Endothelial cell (in vitro differentiated cells): ENCODE measurements at places on chromosomes 2 and 18.

DNA sequence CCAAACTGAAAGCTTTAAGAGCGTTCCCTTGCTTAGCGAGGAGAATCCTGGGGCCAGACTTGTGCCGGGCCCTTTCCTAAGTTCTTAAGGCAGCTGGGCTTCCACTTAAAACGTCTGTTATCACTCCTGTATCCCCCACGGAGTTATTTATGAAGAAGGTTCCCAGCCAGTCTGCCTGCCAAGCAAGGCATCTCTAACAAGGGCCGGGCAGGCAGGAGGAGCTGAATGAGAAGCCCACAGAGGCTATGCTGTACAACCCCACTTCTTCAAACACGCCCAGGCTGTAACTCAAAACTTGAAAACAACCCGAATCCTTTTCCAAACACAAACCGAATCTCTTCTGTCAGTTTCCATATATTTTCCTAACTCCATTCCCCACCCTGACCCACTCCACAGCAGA is 39.0 kb upstream of the ZFP36L2 start:
- DNase-seq = no peak

- DNase-seq = no peak
Observed at GRCh38 chr18:78727877-78728783, 251.5 kb upstream of the SALL3 start.

DNA sequence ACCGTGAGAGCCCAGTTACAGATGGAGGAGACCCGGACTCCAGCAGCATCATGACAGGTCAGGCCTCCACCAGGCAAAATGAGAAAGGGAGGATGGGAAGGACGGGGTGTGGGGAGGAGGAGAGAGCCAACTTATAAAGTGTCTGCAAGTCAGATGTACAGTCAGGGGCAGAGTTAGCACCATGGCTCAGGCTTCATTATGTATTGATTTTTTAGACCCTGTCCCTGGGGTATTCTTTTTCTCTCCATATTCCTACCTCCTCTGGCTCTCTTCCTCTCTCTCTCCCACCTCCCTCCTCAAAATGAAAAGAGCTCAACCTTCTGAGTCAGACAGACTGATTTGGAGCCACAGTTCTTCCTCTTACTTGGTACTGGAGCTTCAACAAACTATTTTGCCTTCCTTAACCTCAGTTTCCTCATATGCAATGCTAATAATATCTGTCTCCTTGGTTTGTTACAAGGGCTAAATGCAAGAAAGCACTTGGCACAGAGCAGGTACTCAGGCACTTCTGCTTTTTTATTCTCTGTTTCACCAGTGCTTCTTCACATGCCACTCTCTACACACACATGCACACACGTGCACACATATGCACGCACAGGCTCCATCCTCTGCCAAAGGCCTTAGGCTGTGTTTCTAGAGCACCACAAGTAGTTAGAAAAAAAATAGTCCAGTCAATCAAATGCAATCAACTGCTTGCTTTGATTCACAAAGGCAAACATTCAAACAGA is 92.3 kb upstream of the PKDCC start:
- no peak for DNase-seq

DNA sequence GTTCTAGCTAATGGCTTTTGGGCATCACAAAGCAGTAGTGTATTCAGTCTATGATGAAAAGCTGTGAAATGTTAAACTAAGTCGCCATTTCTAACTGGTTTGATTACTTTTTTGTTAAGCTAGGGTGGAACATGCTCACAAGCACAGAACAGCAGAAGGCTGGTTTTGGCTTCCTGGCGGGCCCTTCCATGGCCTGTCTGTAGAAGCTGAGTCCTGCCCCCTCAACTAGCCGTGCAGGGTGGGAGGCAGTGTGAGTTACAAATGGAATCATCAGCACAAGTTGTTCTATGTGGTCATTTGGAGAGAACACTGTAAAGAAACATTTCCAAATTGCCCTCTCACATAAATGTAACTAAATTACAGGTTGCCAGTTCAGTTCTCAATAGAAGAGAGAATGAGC is 290.8 kb downstream of the ALPK2 start:
- no peak for DNase-seq

DNA sequence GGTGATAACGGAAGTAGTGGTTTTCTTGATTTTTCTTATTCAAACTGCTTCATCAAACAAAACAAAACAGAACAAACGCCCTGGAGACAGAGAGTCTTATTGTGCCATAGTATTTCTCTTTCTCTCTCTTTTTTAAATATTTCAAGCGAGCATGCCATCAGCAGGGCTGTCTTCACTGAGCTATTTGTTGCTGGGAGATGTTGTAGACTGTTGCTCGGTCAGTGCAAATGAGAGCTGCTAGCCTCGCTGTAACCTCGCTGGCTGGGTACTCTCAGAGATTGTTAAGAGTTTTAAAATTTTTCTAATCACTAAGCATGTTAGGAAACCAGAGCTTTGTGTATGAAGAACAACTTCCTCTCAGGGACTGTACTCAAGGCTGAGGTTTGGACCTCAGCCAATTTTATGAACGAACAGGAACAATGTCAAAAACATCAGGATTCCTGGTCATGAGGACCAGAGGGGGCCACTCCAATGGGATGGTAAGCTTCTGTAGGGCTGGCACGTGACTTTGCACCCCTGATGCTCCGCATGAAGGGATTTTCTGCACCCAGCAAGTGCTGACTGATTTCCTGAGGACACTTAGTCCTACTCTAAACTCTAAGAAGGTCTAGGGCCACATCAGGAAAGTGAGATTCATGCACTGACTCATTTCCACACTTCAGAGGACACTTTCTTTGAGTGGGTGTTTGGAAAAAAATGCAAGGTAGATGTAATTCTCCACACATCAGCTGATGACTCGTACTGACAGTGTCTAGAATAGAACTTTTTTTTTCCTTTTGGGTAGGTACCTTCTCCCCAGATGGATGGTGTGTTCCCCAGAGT is 59.8 kb upstream of the IL1R1 start:
- DNase-seq = no peak

DNA sequence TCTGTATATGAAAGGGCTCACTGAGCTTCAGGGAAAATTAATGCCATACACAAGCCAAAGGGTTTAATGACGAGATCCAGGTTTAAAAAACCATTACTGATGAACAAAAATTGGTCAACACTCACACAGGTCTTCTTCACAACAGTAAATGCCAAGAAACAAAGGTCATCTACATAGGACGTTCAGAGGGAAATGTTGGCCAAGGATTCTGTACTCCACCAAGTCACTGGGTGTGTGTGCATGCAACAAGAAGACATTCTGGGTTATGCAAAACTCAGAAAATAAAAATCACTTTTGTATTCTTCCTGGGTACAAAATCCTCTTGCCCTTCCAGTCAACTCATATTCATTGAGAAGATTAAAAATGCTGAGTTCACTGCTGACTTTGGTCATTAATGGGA is 78.3 kb downstream of the ACTR2 start:
- no peak for DNase-seq

GRCh38 chr2:221629468-221629867 is 57.4 kb upstream of the EPHA4 start:
- DNase-seq = no peak

DNA sequence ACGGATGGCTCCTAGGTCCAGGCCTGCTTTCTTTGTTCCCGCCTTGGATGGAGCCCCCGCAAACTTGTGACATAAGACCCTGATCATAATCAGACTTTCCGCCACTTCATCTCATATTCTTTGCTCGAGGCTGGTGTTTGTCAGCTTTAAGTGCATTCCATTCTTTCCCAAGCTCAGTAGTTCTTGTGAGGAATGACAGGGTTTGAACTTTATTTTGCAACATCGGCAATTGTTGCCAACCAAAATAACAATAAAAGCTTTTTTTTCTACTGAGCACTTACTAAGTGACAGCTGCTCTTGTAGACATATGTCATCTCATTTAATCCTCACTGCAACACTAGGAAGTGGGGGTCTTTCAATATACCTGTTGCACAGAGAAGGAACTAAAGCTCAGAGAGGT is 178.8 kb upstream of the ST6GAL2 start:
- no peak for DNase-seq

DNA sequence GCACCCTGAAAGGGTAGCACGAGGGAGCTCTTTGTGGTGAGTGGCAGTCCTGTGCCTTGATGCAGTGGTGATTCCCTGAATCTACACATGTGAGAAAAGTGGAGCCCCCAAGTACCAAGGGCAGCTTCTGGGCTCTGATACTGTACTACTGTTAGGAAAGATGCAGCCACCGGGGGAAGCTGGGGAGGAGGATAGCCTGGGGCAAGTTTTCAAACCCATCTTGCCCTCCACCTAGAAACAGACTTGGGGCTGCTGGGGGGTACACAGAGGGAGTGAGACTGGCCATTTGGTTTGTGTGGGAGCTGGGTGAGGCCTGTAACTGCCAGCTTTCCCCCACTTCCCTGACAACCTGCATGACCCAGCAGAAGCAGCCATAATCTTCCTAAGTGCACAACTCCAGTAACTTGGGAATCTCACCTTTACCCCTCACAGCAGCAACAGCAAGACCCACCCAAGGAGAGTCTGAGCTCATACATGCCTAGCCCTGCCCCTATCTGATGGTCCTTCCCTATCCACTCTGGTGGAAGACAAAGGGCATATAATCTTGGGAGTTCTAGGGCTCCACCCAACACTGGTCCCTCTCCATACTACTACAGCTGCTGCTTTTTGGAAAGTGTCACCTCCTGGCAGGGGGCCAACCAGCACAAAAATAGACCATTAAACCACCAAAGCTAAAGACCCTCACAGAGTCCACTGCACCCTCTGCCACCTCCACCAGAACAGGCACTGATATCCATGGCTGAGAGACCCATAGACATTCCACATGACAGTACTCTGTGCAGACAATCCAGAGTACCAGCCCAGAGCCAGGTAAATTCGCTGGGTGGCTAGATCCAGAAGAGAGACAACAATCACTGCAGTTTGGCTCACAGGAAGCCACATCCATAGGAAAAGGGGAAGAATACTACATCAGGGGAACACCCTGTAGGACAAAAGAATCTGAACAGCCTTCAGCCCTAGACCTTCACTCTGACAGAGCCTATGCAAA is 8.2 kb downstream of the MALL start:
- DNase-seq = no peak
